ENCODE measurements at places on chromosomes 7 and 10.

DNA sequence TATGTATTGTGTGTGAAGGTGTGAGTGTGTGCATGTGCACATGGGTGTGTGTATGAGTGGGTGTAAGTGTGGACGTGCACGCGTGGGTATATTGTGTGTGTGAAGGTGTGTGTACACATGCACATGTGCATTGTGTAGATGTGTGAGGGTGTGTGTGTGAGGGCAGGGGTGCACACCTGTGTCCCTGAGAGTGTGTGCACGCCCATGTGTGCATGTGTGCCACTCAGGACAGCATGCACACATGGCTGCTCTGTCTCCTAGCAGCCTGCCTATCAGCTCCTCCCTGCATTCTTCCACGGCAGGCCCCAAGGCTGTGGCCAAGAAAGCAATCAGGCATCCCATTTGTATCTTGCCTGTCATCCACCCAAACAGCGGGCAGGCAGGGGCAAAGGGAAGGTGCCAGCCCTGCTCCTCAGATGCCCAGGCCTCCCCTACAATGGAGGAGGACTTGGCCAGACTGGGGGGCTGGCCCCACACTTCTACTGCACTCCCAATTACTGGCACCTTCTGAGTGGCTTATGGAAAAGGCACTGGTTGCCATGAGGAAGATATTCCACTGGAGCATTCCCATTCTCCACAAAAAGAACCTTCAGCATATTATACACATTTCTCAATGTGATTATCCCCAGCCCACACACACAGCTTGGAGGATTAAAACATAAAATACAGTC, 380.4 kb upstream of the ZMIZ1 start:
- no peak for DNase-seq

DNA sequence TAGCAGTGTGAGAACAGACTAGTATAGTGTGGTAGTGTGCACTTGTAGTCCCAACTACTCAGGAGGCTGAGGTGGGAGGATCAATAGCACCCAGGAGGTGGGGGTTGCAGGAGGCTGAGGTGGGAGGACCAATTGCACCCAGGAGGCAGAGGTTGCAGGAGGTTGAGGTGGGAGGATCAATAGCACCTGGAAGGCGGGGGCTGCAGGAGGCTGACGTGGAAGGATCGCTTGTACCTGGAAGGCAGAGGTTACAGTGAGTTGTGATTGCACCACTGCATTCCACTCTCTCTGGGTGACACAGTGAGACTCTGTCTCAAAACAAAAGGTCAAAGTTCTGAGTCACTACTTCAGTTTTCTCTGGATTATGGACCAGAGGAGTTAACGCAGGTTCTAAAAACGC, 22.6 kb upstream of the DIP2C start:
- no peak for DNase-seq

DNA sequence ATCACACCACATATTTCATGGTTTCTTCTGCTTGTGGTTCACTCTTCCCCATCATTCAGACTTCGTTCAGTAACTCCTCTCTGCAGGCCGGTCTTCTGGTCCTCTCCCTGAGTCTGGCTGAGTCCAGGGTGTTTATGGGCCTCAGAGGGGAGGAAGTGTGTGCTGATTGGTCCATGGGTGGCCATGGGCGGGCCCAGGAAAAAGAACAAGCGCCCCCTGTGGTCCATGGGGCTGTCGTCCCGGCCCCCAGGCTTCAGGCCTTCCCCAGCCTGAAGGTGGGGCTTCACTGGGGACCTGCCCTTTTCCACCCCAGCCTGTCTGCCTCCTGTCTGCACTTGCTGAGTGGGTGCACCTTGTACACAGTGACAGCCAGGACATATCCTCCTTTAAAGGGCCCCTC, 123.7 kb downstream of the VIPR2 start:
- no peak for DNase-seq

GRCh38 chr7:19713676-19714075, 4.8 kb upstream of the POLR1F start:
- peak; percentile 69 for DNase-seq

DNA sequence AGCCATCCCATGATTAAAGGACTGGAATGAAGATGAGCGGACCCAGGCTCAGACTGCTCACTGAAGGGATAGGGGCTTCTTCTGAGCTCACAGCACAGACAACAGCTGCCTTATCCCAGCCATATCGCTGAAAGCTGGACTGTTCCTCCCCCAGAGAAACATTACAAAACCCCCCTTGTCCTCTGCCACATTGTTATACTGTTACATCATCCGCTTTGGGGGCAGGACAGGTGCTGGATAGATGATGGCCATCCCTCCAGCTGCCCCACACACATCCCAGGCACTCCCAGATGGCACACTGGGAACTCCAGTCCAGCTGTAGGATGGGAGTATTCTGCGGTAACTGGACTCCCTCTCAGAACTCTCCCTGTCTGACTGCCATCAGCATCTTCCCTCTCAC, 58.7 kb upstream of the BTRC start:
- DNase-seq = no peak
